Mucosa of descending colon (tissue), 3 donors: ENCODE measurements at places on chromosomes 11 and 22. TPM values are rescaled to one million over a fixed set of nuclear protein-coding genes. Genes with fewer than 3 reads are reported as not detected.

TEX12 gene
- total RNA-seq: 0.60 TPM

HSD17B12 gene
- total RNA-seq: 114 TPM

OR2AG1 gene
- total RNA-seq: not detected

DNA sequence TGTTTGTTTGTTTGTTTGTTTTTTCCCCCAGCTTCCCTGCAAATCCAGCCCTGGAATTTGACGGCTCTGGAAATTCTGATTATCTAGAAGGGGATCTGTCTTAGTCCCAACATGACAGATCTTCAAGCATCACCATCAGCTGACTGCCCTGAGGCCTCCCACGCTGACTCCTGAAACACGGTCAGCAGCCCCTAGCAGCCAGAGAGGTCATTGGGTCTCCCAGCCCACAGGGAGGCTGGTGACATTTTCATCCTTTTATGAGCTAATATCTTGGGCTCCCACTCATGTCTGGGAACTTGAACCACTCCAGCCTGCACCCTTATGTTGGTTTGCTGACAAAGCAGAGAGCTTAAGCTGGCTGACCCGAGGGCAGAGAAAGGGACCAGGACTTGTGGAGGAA, 66.0 kb upstream of the TIMP3 start:
- DNase-seq: no peak

GRCh38 chr11:28439403-28439802, 331.2 kb downstream of the METTL15 start:
- no peak for DNase-seq

- peak; percentile 33 for DNase-seq
These were observed 2.0 kb upstream of the CAPN5 start for GRCh38 chr11:77064648-77065217.

GRCh38 chr11:123381817-123382554, 48.1 kb upstream of the GRAMD1B start:
- no peak for DNase-seq

DNA sequence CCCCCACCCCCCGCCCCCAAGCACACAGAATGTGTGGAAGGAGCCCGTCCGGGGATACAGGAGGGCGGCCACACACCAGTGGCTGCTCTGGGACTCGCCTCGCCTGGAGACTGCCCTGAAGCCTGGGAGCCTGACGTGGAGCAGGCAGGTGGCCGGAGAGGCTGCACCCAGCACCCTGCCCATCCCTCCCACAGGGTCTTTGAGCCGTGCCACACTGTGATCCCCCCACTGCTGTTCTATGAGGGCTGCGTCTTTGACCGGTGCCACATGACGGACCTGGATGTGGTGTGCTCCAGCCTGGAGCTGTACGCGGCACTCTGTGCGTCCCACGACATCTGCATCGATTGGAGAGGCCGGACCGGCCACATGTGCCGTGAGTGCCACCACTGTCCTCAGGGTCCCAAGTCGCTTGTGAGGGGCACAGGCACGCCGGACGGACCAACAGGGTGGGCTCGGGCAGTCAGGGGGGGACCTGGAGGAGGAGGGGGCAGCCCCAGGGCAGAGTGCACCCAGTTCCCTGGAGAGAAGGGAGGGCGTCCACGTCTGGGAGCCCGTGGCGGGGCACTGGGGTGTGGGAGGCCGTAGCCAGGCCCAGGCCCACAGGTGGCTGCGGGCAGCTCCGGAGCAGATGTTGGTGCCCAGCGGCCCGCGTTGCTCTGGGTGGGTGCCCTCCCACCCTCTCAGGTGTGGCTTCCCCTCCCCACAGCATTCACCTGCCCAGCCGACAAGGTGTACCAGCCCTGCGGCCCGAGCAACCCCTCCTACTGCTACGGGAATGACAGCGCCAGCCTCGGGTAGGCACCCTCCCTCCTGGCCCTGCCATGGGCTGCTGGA, 27.0 kb upstream of the MUC5B start:
- DNase-seq: peak; percentile 18
